CD4-positive, alpha-beta T cell (primary cell): ENCODE measurements at places on chromosomes 1 and 21. TPM values are rescaled to one million over a fixed set of nuclear protein-coding genes. Genes with fewer than 3 reads are reported as not detected.

DNA sequence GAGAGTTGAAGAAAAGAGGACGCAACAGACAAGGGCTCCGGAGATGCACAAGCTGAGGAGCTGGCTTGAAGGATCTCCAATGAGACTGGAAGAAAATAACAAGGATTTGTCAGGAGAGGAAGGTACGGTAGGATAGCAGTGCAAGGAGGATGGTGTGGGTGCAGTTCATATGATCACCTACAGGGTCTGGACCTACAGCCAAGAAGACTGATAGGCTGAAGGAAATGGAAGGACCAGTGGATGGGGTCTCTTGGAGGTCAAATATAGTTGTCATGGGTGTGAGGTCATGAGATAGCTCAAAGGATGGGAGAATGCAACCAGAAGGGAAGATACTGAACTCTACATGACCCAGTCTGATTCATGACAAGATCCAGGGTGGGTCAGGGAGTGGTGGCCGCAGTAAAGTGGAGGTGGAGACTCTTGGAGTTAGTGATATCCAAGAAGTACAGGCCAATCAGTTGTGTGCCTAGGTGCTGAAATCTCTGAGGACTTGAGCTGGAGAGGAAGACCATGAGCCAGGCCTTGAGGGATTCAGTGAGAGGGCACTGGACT, 15.3 kb upstream of the KANK4 start:
- no peaks in the 10 kb centered on the region for H3K27me3 ChIP-seq
- H3K4me1 ChIP-seq: no peaks in the 10 kb centered on the region
- no peak overlapping the region for H3K27ac ChIP-seq
- no peaks in the 10 kb centered on the region for H3K36me3 ChIP-seq
- no peak for DNase-seq
- H3K4me3 ChIP-seq: no peak overlapping the region

- H3K27ac ChIP-seq: no peak overlapping the region
- H3K4me1 ChIP-seq: peaks cover 26% of the 10 kb centered on the region
- H3K36me3 ChIP-seq: peaks cover 11% of the 10 kb centered on the region
- H3K27me3 ChIP-seq: no peaks in the 10 kb centered on the region
- no peak for DNase-seq
Observed at GRCh38 chr1:91798740-91799139, 87.2 kb downstream of the TGFBR3 start.

- DNase-seq: no peak
- H3K4me1 ChIP-seq: no peaks in the 10 kb centered on the region
- H3K4me3 ChIP-seq: no peak overlapping the region
- H3K27ac ChIP-seq: no peak overlapping the region
- no peaks in the 10 kb centered on the region for H3K36me3 ChIP-seq
- H3K27me3 ChIP-seq: no peaks in the 10 kb centered on the region
Observed at GRCh38 chr1:198480876-198481275, 59.6 kb downstream of the ATP6V1G3 start.

GRCh38 chr21:39555911-39556590, 56.7 kb upstream of the B3GALT5 start:
- DNase-seq: no peak
- no peak overlapping the region for H3K27ac ChIP-seq
- no peaks in the 10 kb centered on the region for H3K36me3 ChIP-seq
- H3K27me3 ChIP-seq: no peaks in the 10 kb centered on the region
- no peak overlapping the region for H3K4me3 ChIP-seq
- no peaks in the 10 kb centered on the region for H3K4me1 ChIP-seq

DNA sequence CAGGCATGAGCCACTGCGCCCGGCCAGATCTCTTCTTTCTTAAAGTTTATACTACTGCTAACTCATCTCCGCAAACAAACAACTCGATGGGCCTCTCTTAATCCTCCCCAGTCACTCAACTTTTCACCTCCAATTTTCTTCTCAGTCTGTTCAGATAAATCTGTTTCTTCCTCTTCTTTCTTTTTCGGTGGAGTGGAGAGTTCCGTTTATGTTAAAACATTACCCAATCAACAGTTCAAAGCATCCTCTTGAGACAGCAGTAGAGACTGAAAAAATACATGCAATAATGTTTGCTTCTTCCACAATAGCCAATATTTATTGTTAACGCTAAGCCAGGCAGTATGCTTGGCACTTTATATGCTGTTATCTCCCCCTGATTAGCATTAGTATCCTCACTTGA, 1.4 kb upstream of the ANKRD13C start:
- H3K4me1 ChIP-seq: peaks cover 22% of the 10 kb centered on the region
- H3K27me3 ChIP-seq: no peaks in the 10 kb centered on the region
- peaks cover 2% of the 10 kb centered on the region for H3K36me3 ChIP-seq

GRCh38 chr21:29389136-29389535, 90.4 kb downstream of the BACH1 start:
- no peak for DNase-seq
- H3K36me3 ChIP-seq: no peaks in the 10 kb centered on the region
- H3K27me3 ChIP-seq: no peaks in the 10 kb centered on the region
- H3K27ac ChIP-seq: no peak overlapping the region
- no peaks in the 10 kb centered on the region for H3K4me1 ChIP-seq

DNA sequence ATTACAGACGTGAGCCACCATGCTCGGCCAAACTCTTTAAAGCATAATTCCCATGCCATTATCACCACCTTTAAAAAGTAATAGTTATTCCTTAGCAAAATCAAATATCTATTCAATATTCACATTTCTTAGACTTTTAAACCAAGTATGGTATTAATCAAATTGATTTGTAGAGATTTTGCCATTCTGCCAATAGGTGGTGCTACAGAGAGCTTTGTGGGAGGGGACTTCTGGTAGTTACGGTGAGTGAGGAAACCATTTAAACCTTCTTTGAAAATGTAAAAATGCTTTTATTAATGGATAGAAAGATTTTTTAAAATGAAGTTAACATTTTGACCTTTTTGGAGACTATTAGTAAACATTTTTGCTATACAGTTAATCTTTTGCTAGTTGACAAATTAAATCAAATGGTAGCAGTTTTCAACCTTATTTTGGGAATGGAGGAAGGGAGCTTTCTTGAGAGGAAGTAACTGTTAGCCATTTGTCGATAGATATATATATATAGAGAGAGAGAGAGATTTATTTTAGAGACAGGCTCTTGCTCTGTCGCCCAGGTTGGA, 19.3 kb downstream of the IARS2 start:
- no peaks in the 10 kb centered on the region for H3K27me3 ChIP-seq
- H3K36me3 ChIP-seq: peaks cover 68% of the 10 kb centered on the region
- H3K27ac ChIP-seq: no peak overlapping the region
- no peak overlapping the region for H3K4me3 ChIP-seq
- no peaks in the 10 kb centered on the region for H3K4me1 ChIP-seq

Gene SH3BGR
- 0.63 TPM for total RNA-seq

DNA sequence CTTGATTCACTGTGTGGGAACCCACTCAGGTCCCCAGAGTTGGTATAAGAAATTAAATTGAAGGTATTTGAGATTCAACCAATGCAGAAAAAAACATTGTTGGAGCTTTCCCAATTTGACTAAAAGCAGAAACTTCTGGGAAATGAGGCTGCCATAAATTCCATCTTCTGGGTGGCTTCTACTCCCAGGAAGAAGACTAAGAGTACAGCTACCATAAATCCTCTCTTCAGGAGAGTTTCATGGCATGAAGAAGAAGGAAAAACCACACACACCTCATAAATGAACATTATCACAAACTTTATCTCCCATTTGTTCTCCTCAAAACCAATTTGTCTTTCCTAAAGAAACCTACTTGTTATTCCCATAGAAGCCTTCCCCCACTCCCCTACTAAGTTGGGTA, 283.9 kb downstream of the DPYD start:
- H3K36me3 ChIP-seq: peaks cover 2% of the 10 kb centered on the region
- no peaks in the 10 kb centered on the region for H3K4me1 ChIP-seq
- no peaks in the 10 kb centered on the region for H3K27me3 ChIP-seq
- no peak for DNase-seq

DNA sequence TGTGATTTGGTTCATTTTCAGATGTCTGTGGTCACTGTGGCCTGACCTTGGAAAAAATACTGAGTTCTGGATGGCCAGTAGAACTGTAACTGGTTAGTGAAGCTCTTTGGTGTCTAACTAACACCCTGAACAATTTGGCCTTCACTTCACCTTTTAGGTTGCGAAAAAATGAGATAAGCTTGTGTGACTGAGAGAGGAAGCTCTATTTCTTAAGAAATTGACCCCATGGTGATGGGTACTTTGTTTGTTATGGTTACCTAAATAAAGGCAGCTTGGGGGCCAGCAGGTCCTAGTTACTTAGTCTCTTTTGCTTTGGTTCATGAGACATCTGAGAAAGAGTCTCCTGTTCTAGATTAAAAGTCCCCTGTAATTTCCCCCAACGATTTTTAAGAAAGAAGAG, 181.6 kb downstream of the ZNF326 start:
- no peak for DNase-seq
- no peaks in the 10 kb centered on the region for H3K4me1 ChIP-seq
- H3K36me3 ChIP-seq: no peaks in the 10 kb centered on the region

Gene UCK2
- 0.67 TPM for total RNA-seq

Gene RORC
- total RNA-seq: 3.7 TPM

DNA sequence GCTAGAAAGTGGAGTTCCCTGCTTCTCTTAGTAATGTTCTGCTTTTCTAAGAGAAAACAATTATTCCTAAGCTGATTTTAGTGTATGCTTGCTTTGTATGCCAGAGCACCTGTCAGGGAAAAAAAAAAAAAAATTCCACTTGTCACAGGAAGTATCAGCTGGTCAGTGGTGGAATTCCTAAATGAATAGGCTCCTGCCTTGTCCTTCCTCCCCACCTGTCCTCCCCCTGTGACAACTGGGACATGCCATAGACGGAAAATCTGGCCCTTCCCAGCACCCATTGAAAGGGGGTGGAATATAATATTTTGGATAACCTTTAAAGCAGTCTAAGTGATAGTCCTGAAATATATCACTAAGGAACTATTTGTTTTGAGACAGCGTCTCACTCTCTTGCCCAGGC, 10.8 kb downstream of the FNDC5 start:
- peaks cover 49% of the 10 kb centered on the region for H3K36me3 ChIP-seq
- H3K27ac ChIP-seq: no peak overlapping the region
- no peaks in the 10 kb centered on the region for H3K27me3 ChIP-seq
- H3K4me3 ChIP-seq: no peak overlapping the region

DNA sequence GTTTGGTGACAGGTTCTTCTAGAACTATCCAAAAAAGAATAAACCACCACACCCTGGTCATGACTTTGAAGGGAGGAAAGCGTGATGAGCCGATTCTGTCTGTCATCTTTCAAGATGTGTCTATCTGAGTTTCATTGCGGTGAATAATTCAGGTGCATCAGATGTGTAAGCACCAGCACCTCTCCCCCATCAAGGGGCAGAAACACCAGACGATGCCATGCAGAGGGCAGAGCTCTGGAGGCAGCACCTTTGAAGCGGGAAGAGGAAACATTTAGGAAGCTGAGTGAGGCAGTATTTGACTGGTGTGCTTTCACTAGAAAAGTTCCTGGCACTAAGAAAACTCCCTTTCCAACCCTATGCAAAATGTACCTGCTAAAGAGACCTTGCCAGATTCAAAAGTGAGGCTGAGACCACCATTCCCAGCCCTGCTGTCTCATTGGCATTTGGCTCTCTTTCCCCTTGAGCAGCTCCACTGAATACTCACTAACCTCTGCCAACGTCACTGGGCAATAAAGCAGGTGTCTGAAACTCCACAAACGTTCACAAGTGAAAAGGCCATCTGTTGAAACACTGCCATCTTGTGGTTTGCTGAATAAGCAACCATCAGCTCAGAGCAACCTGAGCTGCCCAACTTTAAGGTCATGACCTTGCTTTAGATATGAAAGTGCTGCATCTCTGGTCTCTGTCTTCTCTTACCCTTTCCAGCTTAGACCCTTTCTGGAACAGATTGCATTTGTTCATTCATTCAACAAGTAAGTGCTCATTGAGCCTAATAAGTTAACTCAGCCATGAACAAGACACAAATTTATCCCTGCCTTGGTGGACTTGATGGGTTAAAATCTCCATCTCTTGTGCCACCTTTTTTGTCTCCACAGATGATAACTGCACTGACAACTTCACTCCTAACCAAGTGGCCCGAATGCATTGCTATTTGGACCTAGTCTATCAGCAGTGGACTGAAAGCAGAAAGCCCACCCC, 228.6 kb downstream of the PAPPA2 start:
- peaks cover 2% of the 10 kb centered on the region for H3K27me3 ChIP-seq
- H3K36me3 ChIP-seq: no peaks in the 10 kb centered on the region
- H3K27ac ChIP-seq: no peak overlapping the region
- no peak for DNase-seq
- H3K4me1 ChIP-seq: no peaks in the 10 kb centered on the region

- no peaks in the 10 kb centered on the region for H3K4me1 ChIP-seq
- no peaks in the 10 kb centered on the region for H3K27me3 ChIP-seq
- H3K36me3 ChIP-seq: no peaks in the 10 kb centered on the region
- no peak for DNase-seq
- no peak overlapping the region for H3K27ac ChIP-seq
Observed at GRCh38 chr1:113242481-113242880, 147.8 kb upstream of the MAGI3 start.

Gene FAM3B
- not detected for total RNA-seq

Gene VWA5B1
- total RNA-seq: 0.08 TPM

DNA sequence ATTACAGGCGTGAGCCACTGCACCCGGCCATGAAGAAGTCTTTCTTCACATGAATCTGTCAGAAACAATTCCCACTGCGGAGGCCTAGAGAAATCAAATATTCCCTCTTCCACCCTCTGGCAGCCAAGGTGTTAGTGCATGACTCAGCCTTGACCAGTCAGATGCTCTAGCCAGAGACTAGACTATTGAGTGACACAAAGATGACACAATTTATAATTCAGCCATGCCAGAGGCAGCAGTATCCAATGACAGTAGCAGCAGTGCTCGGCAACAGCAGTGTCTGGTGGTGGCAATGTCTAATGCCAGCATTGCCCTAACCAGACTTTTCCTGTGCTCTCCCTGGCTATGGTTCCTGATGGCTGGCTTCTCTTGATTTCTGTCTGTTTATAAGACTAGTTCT, 8.7 kb downstream of the CTXND2 start:
- H3K4me3 ChIP-seq: no peak overlapping the region
- H3K4me1 ChIP-seq: peaks cover under 1% of the 10 kb centered on the region
- DNase-seq: no peak
- H3K36me3 ChIP-seq: no peaks in the 10 kb centered on the region
- H3K27ac ChIP-seq: no peak overlapping the region

GRCh38 chr1:37458551-37458950, 15.8 kb upstream of the ZC3H12A start:
- peaks cover 9% of the 10 kb centered on the region for H3K36me3 ChIP-seq
- no peak overlapping the region for H3K4me3 ChIP-seq
- H3K27me3 ChIP-seq: no peaks in the 10 kb centered on the region
- H3K27ac ChIP-seq: no peak overlapping the region
- peaks cover 9% of the 10 kb centered on the region for H3K4me1 ChIP-seq
- DNase-seq: no peak
